CD4-positive, alpha-beta T cell treated with Interleukin-17A for 4 hours (primary cell): ENCODE measurements at places on chromosomes 3 and 15.
A peak's percentile ranks its signal among the peaks of the same experiment; 100 is the strongest.

DNA sequence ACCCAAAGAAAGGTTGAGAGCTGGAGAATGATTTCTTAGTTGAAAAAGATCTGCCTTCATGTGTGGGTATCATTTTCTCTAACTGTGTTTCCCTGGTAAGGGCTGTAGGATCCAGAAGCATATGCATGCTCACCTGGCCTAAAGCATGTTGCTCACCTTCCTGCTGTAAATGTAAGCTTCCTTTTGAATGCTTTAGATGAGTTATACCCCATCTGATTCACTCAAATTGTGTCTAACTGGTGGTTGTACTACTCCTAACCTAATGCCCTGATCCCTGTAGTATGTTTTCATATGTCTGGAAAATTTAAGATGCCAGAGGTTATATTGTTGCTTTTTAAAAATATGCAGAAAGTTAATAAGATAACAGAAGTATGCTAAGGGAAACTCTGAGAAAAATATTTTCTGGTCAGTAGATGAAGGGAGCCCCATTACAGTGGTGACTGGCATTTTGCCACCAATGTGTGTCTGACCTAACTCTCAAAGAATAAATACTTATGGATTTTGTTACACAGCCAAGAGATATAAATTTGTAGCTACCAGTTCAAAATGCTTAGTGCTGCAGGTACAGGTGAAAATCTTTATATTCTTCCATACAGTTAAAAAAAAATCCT is 7.7 kb downstream of the FILIP1L start:
- no peak for DNase-seq

- DNase-seq: no peak
Observed at GRCh38 chr15:80447077-80447476, 42.9 kb downstream of the ARNT2 start.

DNA sequence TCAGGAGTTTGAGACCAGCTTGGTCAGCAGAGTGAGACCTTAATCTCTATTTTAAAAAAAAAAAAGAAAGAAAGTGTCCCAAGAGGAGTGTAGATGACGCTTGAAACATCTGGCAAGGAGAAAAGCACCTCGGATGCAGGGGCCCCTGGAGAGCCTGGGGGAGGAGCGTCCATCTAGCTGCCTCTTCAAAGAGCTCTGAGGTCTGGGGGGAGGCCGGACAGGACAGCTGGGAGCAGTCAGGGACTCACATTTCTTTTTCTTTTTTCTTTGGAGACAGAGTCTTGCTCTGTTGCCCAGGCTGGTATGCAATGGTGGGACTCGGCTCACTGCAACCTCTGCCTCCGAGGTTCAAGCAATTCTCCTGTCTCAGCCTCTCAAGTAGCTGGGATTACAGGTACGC is 3.3 kb upstream of the IDH2 start:
- no peak for DNase-seq

DNA sequence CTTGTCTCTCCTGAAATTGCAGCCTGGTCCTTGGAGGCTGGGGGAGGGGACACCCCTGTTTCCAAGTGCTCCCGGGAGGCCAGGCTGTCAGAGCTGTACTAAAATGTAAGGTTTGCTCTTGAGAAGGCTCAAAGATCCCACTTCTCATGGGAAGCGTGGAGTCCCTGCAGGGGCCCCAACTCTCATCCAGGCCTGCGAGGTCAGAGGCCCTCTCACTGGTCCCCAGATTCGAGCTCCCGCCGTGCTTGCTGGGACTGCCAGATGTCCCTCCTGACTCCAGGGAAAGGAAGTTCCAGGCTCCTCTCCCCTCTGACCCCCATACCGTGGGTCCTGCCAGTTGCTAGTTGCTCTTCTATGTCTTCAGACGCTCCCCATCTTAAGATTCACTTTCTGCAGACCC is 14.5 kb upstream of the ANPEP start:
- DNase-seq: no peak

GRCh38 chr3:196989721-196990262 is 21.2 kb upstream of the PIGZ start:
- no peak for DNase-seq

GRCh38 chr3:183449391-183449790 is 21.0 kb upstream of the MCF2L2 start:
- no peak for DNase-seq

- no peak for DNase-seq
Observed at GRCh38 chr15:63491116-63491827, 13.1 kb upstream of the USP3 start.

DNA sequence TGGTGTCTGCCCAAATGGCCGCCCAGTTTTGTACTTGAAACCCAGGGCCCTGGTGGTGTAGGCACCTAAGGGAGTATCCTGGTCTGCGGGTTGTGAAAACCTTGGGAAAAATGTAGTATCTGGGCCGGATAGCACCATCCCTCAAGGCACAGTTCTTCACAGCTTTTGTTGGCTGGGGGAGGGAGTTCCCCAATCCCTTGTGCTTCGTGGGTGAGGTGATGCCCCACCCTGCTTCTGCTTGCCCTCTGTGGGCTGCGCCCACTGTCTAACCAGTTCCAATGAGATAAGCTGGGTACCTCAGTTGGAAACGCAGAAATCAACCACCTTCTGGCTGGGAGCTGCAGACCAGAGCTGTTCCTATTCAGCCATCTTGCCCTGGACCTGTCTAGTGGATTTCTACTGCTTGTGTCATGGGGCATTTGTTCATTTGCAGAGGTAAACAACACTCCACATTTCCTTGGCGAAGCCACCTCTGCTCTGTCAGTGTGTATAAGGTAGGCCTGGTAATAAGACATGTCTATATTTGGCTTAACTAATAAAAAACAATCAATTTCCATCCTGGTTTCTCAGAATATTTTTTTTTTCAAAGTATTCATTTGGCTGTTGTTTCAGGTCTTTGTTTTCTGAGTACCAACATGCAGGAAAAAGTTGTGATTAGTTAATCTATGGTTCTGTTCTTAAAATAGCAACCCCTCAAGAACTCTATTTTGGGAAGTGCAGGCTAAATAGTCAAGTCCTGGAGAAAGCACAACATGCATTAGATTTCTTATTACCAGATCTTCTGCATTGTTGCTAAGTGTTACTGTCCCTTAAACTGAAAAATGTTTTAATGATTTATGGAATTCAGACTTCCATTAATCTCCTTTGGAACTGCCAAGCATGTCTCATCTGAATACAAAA is 304.3 kb downstream of the ZIC1 start:
- no peak for DNase-seq

GRCh38 chr3:67516496-67516895 is 137.9 kb downstream of the SUCLG2 start:
- no peak for DNase-seq

DNA sequence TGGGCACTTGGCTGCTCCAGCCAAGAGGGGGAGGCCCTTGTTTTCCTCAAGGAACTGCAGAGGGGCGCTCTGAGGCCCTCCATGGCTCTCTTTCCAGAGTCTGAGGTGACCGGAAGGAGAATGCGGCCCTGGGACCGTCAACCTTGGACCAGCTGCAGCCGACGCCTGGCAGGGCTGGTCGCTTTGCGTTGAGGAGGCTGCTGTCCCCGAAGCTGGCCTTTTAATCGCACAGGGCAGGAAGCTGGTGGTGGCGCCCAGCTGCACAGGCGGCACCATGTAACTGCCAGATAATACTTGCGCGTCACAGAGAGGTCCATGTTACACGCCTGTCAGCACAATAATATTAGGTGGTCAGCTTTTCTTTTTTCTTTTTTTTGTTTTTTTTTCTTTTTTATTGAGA is 875 bp upstream of the HLTF start:
- DNase-seq: no peak

GRCh38 chr3:58038675-58039292 is 30.6 kb downstream of the FLNB start:
- no peak for DNase-seq

DNA sequence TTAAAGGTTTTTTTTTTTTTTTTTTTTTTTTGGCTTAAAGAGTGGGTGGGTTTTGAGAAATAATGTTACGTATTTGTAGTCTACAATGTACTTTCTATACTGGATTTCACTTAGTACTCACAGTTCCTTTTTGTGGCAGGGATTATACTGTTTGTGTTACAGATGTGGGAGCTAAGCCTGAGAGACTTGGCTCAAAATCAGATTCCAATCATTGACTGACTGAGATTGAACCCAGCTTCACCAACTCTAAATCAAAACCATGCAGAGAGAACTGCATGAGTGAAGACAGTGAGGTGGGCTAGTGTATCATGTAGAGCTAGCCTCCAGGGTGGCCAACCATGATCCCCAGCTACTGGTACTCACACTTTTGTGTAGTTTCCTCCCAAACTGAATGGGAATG is 68.0 kb downstream of the TMEM108 start:
- no peak for DNase-seq

GRCh38 chr15:47367726-47368390 is 349.4 kb upstream of the SEMA6D start:
- no peak for DNase-seq

GRCh38 chr3:95237783-95238182 is 1174.9 kb downstream of the NSUN3 start:
- no peak for DNase-seq

GRCh38 chr3:24151594-24151993 is 206.5 kb downstream of the NR1D2 start:
- DNase-seq: no peak

DNA sequence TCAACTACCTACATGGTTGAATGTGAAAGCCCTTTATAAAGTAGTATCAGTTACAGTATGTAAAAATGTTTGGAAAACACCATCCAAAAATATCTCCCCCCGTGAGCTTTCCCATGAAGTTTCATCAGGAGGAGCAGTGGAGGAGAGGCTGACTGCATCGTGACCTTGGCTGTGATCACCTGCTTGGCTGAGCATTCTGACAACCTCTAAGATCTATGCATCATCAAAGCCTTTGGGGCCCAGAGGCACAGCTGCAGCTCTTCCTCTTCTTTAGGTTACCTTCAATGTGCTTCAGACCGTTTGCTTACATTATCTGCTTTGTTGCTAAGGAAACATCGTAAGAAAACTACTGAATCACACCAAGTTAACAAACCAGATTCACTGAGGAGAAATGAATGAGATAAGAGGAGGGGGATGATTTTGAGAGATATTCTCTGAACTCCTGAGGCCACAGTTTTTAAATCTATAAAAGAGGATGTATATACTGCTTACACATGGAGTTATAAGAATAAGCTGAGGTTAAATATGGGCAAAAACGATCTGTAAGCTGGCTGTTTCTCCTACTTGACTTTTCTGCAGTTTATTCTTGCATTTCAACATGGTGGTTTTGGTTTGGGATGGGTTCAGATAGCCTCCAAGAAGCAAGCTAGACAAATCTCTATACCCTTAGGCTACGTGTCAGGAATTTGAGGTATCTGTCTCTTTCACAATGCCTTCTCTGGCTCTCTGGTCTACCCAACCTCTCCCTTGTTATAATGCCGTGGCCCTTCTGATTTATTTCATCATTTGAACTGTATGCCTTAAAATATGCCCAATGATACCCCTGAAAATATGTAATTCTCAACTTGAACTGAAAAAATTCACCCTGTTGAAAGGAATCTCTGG is 4.0 kb downstream of the GCSAM start:
- DNase-seq: peak; percentile 71

GRCh38 chr15:45648521-45649200 is 13.8 kb downstream of the SQOR start:
- no peak for DNase-seq

- no peak for DNase-seq
Observed at GRCh38 chr3:131843174-131843573, 191.6 kb downstream of the CPNE4 start.

- no peak for DNase-seq
Observed at GRCh38 chr3:190481779-190482178, 32.1 kb upstream of the TMEM207 start.

DNA sequence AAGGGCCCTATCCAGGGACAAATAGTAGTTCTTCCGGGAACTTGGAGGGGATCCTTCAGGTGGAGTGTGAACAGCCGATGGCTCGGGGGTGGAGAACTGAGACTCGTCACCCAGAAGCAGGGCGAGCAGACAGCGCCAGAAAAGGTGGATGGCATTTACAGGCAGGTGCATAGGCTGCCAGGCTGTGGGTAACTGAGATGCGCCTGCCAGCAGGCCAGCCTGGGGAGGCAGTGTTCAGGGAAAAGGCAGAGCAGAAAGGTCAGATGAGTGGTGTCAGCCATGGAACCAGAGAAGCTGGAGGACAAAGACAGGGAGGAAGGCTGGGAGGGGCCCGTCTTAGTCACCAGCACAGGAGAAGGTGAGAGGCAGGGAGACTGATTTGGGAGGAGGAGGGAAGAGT is 53.0 kb upstream of the SEC22A start:
- no peak for DNase-seq
